ENCODE measurements at places on chromosomes 3 and 15.

- DNase-seq, result no peak
These were observed 81.2 kb upstream of the SLCO2A1 start for GRCh38 chr3:134110963-134111362.

- DNase-seq, result no peak
These were observed 12.7 kb downstream of the PLXND1 start for GRCh38 chr3:129593595-129594339.

DNA sequence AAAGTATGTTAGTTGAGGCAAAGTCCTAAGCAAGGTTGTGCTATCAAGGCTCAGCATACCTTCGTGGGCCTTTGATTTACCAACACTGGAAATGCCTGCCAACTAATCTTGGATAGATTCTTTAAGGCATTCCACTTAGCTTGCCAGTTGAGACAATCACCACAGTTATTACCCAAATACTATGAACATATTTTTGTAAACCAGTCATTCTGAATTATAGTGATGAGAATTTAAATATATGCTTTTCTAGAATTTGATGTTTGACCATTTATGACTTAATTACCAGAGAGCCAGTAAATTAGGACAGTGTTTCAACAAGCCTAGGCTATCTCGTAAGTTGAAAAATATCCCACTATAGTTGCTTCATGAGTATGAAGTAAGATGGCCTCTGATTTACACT is 15.5 kb downstream of the TRIM59 start:
- no peak for DNase-seq

- no peak for DNase-seq
These were observed 1.8 kb upstream of the GPR171 start for GRCh38 chr3:151204530-151205402.

- no peak for DNase-seq
These were observed 13.6 kb downstream of the ZBTB47 start for GRCh38 chr3:42667096-42667522.

GRCh38 chr3:68893600-68894239 is 38.6 kb downstream of the TAFA4 start:
- no peak for DNase-seq

DNA sequence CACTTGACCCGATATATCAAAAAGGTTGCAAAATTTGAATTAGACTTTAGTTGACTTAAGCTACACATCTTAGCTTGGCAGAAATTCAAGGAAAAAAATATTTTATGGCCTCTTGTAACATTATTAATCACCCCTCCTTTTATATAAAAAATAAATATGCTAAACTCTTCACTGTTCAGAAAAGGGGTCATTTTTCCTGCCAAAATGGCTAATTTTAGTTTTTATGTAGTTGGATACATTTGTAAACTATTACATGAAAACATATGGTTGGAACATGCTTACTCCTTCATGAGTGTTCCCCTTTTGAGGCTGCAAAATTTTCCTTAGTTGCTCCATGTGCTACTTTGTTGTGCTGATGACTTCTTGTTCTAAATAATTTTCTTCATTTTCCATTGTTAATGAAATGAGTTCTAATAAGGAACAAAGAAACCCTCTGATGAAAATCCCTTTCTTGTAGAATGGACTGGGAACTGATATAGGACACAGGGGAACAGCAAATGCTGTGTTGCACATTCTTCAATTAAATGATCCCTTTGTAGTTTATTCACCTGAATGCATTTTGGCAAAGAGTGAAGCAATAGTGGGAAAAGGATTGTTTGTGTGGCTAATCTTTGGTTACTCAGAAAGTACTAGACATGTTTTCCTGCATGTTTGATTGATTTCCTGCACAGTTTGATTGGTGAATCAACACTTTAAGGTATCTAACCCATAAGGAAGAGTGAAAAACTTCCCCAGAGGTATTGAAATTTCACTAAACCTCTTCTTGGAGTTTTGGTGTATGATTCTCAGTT is 349.3 kb downstream of the TIGIT start:
- DNase-seq, result no peak

- DNase-seq, result no peak
These were observed 86.8 kb downstream of the SYNPR start for GRCh38 chr3:63364910-63365309.

GRCh38 chr15:98938105-98938417 is 69.5 kb downstream of the PGPEP1L start:
- no peak for DNase-seq

DNA sequence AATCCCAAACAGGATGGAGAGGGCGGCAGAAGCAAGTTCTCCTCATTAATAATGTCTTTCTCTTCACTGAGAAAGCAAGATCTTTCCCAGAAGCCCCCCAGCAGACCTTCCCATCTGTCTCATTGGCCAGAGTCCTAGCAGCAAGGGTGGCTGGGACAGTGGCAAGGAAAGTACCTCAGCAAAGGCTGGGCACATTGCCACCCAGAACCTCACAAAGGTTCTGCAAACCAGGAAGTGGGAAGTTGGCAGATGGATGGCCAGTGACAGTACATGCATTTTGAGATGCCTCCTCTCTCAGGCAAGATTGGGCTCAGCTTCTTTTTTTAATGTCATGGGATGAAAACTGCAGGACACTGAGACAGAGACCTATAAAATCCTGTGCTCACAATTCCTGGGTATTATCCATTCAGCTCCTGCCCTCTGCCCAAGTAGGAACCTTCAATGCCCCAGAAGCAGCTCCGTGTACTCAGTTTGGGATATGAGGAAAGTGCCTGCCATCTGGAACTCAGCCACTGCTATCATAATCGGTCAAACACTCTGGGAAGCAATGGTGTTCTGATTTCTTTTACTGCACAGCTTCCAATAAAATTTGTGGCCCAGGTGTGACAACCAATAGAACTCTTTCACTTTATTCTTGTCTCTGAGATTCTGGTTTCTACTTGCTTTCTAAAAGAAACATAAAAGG is 25.5 kb downstream of the DPH3 start:
- DNase-seq, result no peak

- no peak for DNase-seq
These were observed 67.1 kb upstream of the SEC13 start for GRCh38 chr3:10387881-10388609.

DNA sequence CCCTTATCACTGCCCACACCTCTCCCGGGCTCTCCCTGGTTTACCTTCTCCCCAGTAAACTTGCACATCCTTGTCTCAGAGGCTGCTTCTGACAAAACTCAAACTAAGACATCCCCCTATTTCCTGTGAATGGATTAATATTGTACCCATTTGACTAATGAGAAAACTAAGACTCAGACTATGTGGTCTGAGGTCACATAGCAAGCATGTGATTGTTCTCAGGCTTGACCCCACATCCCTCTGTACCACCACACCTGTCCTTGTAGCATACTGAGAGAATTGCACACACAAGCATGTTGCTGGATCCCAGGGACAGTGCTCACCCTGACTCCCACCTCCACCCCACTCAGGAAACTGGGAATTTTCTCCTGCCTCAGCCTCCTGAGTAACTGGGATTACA is 90.7 kb upstream of the HES1 start:
- DNase-seq, result no peak

DNA sequence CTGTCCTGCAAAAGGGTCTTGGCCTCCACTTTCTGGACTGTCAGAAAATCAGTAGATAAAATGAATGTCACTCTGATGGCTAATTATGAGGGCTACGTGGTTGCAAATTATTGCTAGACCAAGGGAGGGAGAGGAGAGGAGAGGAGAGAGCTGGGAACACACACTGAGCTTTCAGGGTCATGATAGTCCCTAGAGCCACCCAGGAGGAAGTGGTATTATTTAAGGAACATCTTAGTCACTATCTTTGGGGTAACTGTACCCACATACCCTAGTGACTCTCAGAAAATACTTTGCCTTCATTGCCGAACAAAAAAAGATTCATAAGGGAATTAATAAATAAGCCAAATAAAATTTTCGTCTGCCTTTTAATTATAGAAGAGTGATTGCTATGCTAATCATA is 642.3 kb upstream of the CFAP20DC start:
- DNase-seq, result no peak

DNA sequence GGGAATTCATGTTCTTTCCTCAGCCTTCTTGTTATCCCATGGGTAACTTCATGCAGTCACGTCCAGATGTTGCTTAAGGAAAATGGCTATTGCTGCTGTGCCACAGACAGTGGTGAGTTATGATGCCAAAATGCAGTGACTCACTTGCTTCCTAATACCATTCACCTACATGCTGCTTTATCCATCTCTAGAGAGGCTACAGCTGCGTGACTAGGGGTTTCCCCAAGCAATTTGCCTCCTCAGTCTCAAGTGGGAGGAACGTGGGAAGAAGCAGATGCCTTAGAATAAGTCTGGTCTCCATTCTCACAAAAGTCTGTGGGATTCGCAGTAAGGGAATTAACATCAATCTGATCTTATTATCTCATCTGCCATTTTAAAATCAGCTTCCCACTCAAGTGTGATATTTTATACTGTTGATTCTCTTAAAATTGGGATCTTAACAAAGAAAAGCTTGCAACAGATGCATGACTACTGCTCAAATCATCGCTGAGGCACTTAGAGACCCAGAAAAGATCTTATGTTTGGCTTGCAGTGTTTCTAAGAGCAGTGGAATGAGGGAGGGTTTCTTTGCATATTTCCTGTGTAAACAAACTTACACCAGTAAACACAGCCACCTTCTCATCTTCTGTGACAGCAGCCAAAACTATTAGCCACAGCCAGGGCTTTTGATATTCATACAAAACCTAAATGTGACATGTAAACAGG is 62.0 kb upstream of the ACP3 start:
- DNase-seq, result no peak

- no peak for DNase-seq
These were observed 57.6 kb upstream of the ATP11B start for GRCh38 chr3:182735672-182736071.

DNA sequence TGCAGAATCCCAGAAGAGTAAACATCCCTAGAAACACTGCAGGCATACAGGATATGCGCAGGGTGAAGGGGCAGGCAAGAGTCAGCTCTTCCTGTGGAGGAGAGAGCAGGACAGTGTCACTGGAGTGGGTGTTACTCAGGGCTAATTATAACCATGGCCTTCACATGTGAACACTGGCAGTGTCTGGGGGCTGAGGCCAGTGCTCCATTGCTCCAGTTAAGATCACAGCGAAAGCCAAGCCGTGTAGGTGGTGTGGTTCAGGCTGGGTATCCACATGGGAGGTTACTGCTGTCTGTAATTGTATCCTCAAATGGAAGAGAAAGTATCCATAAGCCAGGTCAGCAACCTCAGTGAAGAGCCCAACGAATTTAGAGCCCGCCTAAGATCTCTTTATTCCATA is 84.6 kb downstream of the MESD start:
- DNase-seq, result no peak

- DNase-seq, result no peak
These were observed 27.3 kb downstream of the KLF13 start for GRCh38 chr15:31353931-31354330.

DNA sequence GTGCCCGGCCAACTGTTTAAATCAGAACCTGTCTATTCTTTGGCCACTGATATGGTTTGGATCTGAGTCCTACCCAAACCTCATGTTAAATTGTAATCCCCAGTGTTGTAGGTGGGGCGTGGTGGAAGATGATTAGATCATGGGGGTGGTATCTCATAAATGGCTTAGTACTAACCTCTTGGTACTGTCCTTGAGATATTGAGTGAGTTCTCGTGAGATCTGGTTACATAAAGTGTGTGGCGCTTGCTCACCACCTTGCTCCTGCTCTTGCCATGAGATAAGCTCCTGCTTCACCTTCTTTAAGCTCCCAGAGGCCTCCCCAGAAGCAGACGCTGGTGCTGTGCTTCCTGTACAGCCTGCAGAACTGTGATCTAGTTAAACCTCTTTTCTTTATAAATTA is 42.4 kb downstream of the REC114 start:
- DNase-seq, result no peak

DNA sequence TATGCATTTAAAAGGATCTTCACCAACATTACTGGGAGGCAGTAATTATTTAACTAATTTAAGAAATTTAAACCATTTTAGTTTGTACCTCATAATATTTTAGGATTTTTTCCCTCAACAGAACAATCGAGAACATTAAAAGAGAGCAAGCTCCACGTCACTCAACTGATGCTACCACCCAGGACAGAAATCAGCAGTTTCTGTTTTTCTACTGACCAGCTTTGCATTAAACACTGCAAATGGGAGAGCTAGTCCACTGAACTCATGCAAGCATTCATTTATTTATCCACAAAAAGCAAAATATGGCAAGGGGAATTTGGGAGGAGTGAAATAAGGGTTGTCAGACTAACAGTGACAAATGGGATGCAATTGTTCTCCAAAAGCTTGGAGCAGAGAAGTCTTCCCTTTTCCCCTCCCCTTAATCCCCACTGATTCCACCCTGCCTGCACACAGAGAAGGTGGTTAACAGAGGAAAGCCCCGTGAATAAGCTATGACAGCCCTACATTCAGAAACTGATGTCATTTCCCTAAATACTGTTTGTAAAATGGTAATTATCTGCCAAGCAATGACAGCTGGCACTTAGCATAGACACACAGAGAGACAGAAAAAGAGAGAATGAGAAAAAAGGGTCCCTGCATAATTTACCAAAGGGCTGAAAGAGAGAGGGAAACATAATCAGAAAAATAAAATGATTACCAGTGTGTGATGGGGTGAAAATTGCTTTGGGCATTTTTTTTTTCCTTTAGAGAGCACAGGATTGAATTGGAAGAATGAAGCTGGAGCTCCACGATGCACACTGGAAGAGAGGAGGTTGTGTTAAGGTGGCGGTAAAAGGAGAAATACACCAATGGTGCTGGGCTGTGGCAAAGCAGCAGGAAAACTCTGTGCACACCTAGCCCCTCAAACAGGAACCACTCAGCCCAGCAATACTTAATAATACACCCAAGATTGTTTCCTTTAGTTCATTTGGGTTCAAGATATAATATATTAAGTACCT is 777.4 kb downstream of the TUSC7 start:
- no peak for DNase-seq

DNA sequence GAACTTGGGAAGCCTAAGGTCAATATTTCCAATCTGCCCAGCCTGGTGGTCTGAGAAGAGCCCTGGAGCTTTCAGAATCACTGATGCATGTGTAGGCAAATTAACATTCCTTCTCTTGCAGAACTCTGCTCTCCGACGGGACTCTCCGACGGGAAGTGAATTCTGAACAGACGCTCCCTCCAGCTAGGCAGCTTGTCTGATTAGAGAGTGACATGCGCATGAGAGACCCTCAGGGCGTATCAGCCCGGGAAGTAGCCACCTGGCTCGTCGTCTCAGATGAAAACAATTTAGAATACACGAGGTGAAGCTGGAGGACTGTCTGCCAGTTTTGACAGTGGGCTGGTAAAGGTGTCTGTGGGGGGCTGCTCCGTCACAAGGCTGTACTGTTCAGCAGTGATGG is 103.1 kb downstream of the DGKG start:
- DNase-seq, result no peak

- no peak for DNase-seq
These were observed 7.2 kb upstream of the STAC start for GRCh38 chr3:36373084-36373483.

- DNase-seq, result no peak
These were observed 38.4 kb downstream of the RASGRF1 start for GRCh38 chr15:79051941-79052731.
